ENCODE measurements at places on chromosomes 2 and 18. TPM values are rescaled to one million over a fixed set of nuclear protein-coding genes. Genes with fewer than 3 reads are reported as not detected.

Gene NT5DC4
- total RNA-seq = not detected

Gene UGT1A5
- total RNA-seq = not detected

Gene CNDP1
- total RNA-seq = not detected

Gene XDH
- under 0.01 TPM for total RNA-seq

Gene TMEM17
- 1.3 TPM for total RNA-seq

Gene SCN3A
- 0.33 TPM for total RNA-seq

Gene APLF
- total RNA-seq = 9.4 TPM

Gene NXPH2
- not detected for total RNA-seq

Gene ERFE
- 1.5 TPM for total RNA-seq

Gene SLC25A52
- total RNA-seq = not detected

Gene YES1
- total RNA-seq = 49.5 TPM

Gene ACVR1C
- 0.83 TPM for total RNA-seq

Gene UGT1A4
- not detected for total RNA-seq

Data from fibroblast of lung (primary cell).